ENCODE measurements at places on chromosomes 3 and 15. TPM values are rescaled to one million over a fixed set of nuclear protein-coding genes. Genes with fewer than 3 reads are reported as not detected.

TM4SF1 gene
- total RNA-seq = not detected

TRAIP gene
- 6.4 TPM for total RNA-seq

DNA sequence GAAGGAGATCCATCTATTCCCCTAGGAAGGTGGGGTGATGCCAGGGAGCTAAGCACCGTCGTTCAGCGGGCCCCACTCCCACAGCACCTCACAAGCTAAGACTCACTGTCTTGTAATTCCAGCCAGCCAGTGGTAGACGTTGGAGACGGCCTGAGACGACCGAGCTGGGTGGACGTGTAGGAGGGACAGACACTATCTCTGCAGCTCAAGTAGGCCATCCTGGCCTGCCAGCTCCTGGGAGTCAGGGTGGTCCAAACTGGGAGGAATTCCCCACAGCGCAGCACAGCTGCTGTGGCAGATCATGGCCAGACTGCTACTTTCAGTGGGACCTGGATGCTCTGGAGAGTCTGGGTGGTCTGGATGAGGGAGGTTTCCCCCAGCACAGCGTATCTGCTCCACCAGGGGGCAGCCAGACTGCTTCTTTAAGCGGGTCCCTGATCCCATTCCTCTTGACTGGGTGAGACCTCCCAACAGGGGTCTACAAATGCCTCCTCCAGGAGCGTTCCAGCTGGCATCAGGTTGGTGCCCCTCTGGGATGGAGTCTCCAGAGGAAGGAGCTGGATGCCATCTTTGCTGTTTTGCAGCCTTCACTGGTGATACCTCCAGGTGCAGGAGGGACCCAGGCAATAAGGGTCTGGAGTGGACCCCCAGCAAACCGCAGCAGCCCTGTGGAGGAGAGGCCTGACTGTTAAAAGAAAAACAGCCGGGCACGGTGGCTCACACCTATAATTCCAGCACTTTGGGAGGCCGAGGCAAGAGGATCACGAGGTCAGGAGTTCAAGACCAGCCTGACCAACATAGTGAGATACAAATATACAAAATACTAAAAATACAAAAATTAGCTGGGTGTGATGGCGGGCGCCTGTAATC lies 27.6 kb downstream of the GNB5 start:
- no peak for DNase-seq

GRCh38 chr3:72086042-72086742 lies 301.2 kb upstream of the PROK2 start:
- no peak for DNase-seq

DNA sequence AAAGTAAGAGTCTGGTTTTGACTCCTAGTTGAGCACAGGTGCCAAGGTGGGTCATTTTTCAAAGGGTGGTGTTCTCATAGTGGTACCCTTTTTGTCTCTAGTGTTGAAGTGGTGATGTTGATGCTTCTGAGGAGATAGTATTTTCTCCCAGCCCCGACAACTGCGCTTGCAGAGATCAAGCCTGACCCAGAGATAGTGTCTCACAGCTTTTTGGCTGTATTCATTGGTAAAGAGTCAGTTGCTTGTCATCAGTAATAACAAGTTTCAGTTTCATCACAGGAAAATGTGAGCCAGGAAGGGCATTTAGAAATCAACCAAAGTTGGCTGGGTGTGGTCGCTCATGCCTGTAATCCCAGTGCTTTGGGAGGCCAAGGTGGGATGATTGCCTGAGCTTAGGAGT lies 139.3 kb downstream of the NFKBIZ start:
- no peak for DNase-seq

GRCh38 chr15:58243070-58243469 lies 104.9 kb downstream of the AQP9 start:
- no peak for DNase-seq

- DNase-seq = no peak
Measured at GRCh38 chr3:107790612-107791011, 267.9 kb downstream of the BBX start.

- no peak for DNase-seq
Measured at GRCh38 chr3:102302020-102302419, 132.8 kb upstream of the ZPLD1 start.
